Stimulated activated naive CD8-positive, alpha-beta T cell treated with anti-CD3 and anti-CD28 coated beads, Interleukin-15, amount 100 ng/mL, for 72 hours (primary cell): ENCODE measurements at places on chromosomes 1 and 21.

DNA sequence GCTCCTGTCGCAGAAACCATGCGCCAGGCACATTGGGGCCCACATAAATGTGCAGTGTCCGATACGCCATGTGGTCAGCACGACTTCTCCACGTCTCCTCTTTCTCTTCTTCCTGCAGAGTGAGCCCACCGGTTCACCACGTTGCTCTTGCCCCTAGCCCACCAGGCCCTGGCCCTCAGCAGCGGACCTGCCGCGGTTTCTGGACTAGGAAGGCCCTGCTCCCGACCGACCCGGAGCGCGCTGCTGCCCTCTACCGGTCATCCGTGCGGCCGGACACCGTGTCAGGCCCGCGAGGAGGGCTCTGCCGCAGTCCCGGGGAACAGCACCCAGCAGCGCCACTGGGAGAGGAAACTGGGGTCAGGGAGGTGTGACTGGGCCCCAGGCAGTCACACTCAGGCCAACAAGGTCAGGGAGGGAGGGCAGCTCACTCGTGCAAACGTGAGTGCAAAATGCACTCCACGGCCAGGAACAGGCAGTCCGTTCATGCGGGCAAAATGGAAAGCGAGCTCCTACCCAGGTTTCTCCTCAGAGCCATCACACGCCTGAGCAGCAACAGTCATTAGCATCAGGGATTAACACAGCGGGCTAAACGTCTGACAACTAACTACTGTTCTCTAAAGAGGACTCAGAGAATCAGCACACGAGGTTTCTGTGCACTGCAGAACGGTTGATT lies 13.7 kb downstream of the TLR5 start:
- peak; percentile 62 for DNase-seq

DNA sequence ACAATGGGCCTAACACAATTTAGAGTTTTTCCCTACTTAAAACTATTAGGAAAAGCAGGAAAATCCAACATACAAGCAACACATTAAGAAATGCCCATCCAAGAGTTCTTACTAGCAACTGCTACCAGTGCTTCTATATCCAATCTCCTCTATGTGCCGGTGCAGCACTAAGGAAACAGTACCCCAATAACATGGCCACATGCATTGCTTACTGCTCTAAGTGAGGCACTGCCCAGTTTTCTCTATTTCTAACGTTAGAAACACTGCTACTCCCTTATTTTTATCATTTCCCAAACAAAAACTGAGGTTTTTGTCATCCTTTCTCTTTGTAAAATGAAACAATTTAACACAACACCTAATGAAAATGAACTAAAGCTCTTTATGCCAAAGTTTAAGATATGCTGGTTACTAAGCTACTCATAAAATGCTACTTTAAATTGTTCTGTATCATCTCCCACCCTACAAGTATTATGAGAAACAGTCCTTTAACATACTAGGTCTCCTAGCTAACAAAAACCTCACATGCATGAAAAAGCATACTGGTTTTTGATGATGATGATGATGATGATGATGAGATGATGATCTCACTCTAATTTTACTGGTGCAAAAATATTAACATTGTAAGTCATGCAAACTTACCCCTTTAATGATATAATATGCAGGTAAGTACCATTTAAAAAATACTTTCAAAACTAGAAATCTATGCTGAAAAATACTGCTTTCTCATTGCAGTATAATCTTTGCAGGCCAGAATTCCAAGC lies 90.7 kb upstream of the TTC39A start:
- no peak for DNase-seq

DNA sequence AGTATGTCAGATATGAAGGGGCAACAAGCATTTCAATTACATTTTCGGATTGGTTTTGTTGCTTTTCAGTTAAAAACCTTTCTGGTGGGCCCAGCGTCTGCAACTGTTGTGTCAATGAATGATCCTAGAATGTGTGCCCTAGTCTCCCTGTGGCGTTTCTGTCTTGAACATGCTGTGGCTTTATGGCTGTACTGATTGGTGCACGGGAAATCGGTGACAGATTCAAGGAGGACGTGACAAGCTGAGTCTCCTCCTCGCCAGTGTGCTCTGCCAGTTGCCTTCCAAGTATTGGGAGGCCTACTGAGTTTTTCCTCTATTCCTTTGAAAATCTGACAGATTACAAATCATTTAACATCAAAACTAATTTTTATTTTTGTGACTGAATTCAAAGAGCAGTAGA lies 127.6 kb downstream of the ZP4 start:
- no peak for DNase-seq

- DNase-seq: no peak
Observed at GRCh38 chr1:19656780-19657466, 7.8 kb upstream of the HTR6 start.

- no peak for DNase-seq
Observed at GRCh38 chr1:11013160-11013531, 692 bp downstream of the TARDBP start.

DNA sequence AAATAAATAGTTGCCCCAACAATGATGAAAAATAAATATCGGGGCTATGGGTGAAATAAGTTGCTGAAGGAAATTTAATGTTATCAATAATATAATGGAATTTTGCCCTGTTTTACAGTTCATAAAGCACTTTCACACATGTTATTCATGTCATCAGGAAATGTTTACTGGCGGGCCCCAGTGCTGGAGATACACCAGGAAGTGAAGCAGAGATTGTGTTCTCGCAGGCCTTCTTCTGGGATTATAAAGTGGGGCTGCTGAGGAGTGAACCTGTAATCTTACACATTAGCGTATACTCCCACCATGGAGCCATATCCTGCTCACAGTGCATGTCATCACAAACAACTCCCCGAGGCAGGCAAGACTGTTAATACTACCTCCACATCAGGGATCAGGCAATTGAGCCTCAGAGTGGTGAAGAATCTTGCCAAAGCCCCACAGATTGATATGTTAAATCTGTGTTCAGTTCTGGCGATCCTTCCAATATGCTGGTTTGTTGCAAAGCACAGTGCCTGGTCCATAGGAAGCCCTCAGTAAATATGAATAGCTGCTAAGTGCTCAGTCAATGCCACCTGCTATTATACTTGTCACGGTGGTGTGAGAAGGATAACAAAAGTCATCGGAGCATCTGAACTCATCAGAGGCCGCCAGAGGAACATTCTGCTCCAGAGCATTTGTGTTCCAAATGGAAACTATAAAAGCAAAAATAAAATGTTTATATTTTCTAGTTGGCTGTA lies 104.4 kb upstream of the UBE2U start:
- no peak for DNase-seq

GRCh38 chr1:183914276-183914675 lies 109.4 kb downstream of the RGL1 start:
- no peak for DNase-seq

DNA sequence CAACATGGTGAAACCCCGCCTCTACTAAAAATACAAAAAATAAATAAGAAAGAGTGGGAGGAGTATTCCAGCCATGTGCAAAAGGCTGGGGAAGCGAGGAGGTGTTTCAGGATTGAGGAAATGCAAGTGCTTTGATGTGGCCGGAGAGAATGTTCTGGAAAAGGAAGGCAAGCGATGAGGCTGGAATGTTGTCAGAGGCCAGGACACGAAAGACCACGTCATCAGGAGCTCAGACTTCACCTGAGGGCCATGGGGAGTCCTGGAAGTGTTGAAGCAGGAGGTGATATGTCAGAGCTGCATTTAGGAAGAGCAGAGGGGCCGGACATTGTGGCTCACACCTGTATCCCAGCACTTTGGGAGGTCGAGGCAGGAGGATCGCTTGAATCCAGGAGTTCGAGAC lies 10.9 kb upstream of the THEMIS2 start:
- no peak for DNase-seq

- peak; percentile 44 for DNase-seq
Observed at GRCh38 chr1:177945943-177946650, 23.8 kb downstream of the SEC16B start.

DNA sequence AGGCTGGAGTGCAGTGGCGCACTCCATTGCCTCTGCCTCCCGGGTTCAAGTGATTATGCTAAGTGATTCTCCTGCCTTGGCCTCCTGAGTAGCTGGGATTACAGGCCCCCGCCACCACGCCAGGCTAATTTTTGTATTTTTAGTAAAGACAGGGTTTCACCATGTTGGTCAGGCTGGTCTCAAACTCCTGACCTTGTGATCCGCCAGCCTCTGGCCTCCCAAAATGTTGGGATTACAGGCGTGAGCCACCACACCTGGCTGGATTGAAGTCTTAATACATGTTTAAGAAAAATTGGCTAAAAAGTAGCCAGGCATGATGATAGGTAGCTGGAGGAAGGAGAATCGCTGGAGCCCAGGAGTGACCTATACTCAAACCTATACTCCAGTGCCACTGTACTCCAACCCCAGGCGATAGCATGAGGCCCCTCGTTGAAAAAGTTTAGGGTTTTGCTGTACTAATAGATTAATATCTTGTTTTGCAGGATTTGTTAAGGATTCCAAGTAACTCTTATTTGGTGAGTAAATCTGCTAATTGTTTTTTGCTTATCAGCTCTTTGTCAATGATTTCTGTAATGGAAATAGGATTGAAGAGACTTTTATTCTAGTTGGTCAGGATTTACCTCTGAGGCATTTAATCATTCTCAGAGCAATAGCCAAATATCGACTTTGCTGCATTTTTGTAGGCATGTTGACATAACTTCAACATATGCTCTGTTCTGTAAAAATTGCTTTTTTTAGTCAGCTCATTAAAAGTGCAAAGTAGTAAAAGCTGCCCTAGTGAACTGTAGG lies 2.0 kb downstream of the RCC1 start:
- peak; percentile 20 for DNase-seq

DNA sequence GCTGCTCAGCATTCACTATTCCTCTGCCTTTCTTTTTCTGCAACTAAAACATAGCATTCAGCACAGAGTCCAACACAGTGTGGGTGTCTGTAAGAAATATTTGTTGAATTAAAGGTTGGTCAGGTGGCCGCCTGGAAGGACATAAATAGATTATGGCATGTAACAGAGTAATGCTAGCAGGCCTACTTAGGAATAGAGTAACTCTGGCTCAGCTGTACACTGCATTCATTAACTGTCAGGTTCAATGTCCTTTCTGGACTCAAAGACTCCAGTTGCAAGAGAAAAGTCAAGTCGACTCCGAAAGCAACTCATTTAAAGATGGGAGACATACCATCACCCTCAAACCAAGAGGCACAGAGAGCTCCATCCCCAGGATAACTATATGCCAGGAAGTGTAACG lies 116.0 kb downstream of the LMX1A start:
- no peak for DNase-seq

GRCh38 chr1:224331326-224331725 lies 1.4 kb upstream of the NVL start:
- no peak for DNase-seq

- no peak for DNase-seq
Observed at GRCh38 chr21:34724131-34724856, 55.5 kb downstream of the CLIC6 start.

GRCh38 chr1:61825393-61825792 lies 83.1 kb downstream of the PATJ start:
- DNase-seq: no peak

- DNase-seq: no peak
Observed at GRCh38 chr1:53732409-53732808, 6.6 kb downstream of the GLIS1 start.

DNA sequence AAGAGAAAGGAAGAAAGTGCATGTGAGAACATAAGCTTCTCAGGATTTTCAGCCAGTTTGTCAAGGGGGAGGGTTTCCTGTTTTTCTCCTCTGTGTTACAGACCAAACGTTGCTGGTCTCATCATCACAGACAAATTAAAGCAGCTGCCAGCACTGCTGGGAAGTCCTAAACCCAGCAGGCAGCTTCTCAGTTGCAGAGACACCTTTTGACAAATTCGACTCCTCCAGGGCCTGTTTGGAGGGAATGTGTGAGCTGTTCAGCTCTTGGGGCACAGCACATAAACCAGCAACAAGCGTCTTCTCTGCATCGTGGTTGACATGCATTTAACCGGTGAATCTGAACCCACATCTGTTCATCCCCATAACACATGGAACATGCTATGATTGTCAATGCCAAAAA lies 454.6 kb upstream of the RUNX1 start:
- DNase-seq: no peak

DNA sequence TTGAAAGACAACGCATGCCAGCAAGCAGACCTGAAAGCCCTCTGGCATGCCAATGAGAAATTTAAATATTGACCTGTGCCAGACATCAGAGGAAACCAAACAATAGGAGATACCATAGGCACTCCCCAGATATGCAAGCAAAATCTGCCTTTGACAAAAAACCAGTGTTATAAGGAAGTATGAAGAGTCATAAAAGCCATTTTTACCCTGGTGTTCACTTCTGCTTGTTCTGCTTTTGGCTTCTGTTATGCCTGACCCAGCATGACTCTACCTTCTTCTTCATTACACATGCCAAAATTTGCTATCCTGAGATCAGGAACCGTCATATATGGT lies 26.4 kb downstream of the NPHS2 start:
- no peak for DNase-seq

- DNase-seq: no peak
Observed at GRCh38 chr1:163170975-163171676, 31.6 kb downstream of the RGS5 start.

GRCh38 chr1:93013145-93014065 lies 52.1 kb upstream of the DIPK1A start:
- no peak for DNase-seq

DNA sequence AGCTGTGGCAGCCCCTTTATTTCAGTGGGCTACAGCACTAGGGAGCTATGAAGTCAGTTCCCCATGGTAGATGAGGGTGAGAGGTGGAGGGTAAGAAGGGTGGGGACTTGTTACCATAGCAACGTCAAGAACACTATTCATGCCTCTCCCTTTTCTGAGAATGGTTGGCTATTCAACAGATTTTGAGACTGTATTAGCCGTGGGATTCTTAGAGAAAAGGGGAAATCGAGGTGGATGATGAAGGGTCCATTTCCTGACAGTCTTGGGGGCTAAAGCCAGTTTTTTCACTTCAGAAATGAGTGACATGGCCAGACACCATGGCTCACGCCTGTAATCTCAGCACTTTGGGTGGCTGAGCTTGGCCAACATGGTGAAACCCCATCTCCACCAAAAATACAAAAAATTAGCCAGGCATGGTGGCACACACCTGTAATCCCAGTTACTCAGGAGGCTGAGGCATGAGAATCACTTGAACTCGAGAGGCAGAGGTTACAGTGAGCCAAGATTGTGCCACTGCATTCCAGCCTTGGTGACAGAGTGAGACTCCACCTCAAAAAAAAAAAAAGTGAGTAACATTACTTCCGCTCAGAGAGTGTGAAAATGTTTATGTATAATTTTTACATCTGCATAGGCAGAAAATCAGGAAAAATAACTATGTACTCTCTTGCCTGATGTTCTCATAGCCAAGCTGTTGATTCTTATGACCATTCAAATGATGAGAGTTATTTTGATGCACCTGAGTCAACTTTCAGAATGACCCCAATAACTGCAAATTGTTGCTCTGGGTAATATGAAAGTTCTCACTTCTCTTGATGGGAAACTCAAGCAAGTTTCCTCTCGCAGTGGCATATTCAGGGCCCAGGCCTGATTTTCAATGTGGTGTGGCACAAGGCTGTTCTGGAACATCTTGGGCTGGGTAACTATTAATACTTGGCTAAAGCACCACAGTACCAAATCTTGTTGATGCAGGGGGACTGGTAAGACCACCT lies 23.2 kb upstream of the RGSL1 start:
- no peak for DNase-seq

- DNase-seq: no peak
Observed at GRCh38 chr21:23664193-23664694, 1943.0 kb downstream of the MRPL39 start.
